ENCODE measurements at places on chromosomes 16 and 17.

DNA sequence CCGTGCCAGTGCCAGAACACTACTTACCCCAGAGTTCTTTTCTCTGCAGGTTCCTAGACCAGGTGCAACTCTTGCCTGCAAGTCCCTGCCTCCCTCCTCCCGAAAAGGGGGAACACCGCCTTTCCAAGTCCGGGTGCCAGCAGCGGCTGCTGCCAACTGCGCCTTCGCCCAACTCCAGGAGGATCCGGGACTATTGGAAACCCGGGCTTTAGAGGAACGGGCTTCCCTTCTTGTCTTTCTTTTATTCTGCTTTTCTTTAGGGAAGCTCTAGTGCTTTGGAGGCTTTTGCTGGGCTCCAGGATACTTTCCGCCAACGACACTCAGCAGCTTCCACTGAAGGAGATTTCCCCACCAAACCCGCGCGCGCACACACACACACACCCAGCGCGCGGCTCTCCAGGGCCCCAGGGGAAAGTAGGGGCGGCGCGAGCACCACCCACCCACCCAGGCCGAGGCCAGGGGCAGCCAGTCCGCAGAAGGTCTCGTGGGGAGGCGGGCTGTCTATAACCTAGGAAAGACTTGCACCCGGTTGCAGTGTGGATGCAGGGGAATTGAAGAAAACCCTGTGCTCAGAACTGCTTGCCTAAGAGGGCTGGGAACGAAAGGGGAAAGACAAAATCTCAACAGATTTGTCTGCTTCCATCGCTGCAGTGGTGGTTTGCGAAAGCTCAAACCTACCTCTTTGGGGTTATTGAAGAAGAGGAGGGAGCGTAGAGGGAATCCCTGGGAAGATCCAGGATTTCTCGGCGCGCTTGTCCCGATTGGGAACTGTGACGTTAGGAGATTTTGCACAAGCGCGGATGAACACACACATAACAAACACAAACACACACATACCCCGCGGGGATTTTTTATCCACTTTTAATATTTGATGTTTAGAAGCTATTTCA, 977 bp upstream of the CA10 start:
- peak; percentile 74 for DNase-seq

GRCh38 chr16:4870138-4870671, 22.9 kb downstream of the UBN1 start:
- DNase-seq, result peak; percentile 70

DNA sequence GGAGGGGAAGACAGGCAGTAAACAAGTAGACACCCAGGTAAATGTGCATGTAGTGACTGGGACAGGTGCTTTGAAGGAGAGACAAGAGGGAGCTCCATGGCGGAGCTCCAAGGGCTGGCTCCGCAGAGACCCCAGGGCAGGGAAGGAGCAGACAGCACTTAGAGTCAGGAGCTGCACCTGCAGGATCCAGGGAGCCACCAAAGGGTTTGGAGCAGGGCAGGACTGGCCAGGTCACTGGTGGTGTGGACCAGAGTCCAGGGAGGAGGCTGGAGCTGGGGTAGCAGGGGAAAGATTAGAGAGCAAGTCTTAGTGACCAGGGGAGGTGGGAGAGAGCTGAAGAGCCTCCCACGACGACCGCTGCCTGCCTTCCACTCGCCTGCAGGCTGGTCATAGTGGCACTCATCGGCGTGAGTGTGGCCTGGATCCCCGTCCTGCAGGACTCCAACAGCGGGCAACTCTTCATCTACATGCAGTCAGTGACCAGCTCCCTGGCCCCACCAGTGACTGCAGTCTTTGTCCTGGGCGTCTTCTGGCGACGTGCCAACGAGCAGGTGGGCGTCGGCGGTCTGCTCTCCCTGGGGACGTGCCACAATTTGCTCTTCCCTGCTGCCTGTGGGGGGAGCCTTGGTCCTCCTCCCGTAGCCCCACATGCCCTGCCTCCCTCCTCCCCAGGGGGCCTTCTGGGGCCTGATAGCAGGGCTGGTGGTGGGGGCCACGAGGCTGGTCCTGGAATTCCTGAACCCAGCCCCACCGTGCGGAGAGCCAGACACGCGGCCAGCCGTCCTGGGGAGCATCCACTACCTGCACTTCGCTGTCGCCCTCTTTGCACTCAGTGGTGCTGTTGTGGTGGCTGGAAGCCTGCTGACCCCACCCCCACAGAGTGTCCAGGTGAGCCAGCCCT, 14.7 kb upstream of the FAM83G start:
- no peak for DNase-seq

- DNase-seq, result no peak
These were observed 560.6 kb downstream of the CDH13 start for GRCh38 chr16:83187405-83187804.

DNA sequence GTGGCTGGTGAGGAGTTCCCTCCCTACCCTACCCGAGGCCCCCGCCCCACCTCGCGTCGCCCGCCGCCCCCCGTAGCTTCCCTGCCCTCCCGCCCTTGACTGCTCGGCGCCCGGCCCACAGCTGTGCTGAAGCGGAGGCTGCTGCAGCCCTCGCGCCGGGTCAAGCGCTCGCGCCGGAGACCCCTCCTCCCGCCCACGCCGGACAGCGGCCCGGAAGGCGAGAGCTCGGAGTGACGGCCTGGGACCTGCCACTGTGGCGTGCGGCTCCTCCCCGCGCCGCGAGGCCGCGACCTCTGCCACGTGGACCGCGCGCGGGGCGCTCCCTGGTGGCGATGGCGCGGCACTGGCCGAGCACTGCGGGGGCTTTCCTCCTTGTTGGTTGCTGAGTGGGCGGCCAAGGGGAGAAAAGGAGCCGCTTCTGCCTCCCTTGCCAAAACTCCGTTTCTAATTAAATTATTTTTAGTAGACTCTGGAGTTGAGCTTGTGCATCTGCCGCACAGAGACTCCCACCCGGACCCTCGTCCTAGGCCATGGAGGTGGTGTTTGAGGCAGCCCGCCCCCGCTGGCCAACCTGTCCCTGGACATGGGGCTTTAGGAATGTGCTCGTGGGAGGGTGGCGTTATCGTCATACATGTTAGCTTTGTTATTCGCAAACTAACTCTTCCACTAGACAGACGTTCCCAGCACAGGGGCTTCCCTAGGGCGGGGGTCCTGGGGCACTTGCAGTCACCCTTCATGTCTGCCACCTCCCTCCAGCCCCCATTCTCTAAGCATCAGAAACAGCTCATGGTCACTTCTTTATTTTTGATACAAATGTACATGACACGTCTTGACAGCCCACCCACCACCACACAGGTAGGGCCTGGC, 4.4 kb downstream of the TP53I13 start:
- DNase-seq, result peak; percentile 46

GRCh38 chr17:48586355-48587258, 3.4 kb downstream of the HOXB3 start:
- no peak for DNase-seq

DNA sequence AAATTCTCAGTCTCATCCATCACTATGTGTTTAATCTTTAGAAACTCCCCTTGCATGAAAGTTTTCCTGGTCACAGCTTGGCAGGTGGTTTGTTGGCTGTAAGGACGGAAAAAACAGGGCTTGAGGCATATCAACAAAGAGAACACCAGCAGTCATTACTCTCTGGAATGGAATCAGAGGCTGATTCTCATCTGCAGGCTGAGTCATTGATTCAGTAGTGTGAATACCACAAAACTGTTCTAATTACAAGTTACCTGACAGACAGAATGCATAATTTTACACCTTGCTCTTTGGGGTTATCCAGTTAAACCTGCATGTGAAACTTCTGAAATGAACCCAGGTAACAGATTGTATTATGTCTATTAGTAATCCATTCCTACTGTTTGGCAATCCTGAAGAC, 11.5 kb upstream of the SLFN12L start:
- no peak for DNase-seq

DNA sequence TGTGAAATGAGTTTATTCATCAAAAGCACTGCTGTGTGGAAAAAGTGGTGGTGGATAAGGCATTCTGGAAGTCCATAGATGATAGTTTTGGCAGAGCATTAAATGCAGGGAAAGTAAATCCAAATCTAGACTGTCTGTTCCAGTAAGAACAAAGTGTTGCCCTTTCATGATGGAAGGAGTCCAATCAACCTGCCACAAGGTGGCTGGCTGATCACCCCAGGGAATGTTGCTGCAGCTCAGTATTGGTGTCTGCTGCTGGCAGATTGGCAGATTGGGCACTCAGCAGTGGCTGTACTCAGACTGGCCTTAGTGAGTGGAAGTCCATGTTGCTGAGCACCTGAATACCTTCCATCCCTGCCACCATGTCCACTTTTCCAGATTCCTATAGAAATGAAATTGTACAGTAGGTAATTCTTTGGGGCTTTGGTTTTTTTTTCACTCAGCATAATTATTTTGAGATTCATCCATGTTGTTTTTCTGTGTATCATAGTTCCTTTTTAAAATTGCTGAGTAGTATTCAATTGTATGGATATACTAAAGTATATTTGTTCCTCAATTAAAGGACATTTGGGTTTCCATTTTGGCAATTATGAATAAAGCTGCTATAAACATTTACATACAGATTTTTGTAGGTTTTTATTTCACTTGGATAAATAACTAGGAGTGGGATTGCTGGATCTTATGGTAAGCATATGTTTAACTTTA, 14.3 kb downstream of the DYNLL2 start:
- DNase-seq, result peak; percentile 27

All from cerebellum (tissue), 4 donors.